Stimulated activated CD8-positive, alpha-beta memory T cell treated with anti-CD3 and anti-CD28 coated beads, Interleukin-7, amount 100 ng/mL, for 1 hour (primary cell): ENCODE measurements at places on chromosomes 5 and 9.

GRCh38 chr5:33316773-33317172 lies 124.0 kb upstream of the TARS1 start:
- DNase-seq = no peak

GRCh38 chr5:120546922-120547321 lies 82.8 kb downstream of the PRR16 start:
- DNase-seq = no peak

DNA sequence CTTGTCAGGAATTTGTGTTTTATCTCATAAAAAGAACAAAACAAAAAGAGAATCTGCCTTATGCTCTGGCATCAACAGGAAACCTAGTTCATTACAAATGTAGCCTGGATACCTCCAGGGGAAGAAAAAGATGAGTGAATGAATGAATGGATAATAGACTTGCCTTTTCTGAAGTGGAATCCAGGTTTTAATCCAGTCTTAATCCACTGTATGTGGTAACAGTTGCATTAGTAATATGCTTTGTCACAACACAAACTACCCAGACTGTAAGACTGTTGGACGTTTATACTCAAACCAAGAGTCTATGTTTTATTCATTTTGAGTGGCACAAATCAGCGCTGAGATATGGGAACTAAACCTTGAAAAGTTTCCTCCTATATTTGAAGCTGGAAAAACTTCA lies 32.1 kb upstream of the MAP3K1 start:
- no peak for DNase-seq

DNA sequence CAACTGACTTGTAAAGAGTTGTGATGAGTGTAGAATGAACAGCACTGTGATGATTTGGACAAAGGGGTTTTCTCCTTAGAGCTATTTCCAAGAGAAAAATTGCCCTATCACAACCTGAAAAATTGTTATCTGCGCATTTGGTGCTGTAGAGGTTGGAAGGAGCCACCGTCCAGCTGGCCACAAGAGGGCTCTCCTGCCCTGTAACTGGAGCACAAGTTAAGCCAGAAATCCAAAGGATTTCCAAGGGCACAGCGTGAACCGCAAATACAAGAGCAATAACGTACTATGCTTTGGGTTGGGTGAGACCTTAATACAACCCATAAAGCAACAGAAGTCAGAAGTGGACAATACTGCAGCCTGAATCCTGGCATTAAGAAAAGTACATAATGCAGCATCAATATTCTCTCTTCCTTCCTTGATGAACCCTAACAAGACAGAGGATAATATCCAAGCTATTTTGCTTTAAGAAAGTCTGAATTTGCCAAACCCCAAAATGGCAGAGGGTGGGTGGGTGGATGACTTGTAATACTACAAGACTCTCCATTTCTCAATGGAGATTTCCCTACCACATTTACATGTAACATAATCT lies 56.8 kb upstream of the SMIM32 start:
- no peak for DNase-seq

DNA sequence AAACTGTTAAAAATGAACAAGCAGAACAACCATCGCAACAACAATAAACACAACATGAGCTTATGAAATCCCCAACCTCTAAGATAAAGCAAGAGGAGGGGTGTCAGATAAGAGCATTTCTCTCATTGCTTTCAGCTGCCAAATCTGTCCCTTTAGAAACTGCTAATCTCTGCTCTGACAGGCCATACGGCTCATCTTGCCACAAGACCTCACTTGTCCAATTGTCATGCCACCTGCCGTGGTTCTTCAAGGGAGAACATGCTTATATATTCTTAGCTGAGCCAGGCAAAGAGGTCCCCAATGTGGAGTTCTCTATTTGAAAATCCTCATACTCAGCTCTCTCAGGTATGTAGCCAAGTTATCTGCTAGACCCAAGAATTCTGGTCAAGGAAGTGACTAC lies 405.0 kb upstream of the TNC start:
- DNase-seq = no peak
